GM18507 (cell line): ENCODE measurements at places on chromosomes 3 and 15.

DNA sequence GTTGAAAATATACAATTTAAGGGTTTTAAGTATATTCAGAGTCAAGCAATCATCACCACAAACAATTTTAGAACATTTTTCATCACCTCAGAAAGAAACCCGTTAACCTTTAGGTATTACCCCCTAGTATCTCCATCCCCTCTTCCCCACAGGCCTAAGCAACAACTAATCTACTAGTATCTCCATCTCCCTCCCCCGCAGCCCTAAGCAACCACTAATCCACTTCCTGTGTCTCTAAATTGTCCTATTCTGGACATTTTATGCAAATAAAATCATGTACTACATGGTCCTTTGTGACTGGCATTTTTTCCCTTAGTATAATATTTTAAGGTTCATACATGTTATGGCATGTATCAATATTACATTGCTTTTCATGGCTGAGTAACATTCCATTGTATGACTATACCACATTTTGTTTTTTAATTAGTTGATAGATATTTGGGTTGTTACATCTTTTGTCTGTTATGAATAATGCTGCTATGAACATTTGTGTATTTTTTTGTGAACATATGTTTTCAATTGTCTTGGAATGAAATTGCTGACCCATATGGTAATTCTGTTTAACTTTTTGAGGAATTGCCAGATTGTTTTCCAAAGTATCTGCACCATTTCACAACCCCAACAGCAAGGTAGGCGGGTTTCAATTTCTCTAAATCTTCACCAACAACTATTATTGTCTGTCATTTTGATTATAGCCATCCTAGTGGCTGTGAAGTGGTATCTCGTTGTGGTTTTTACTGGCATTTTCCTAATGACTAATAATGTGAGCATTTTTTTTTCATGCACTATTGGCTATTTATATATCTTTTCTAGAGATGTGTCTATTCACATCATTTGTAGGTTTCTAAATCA lies 215.6 kb upstream of the CD96 start:
- DNase-seq: no peak

DNA sequence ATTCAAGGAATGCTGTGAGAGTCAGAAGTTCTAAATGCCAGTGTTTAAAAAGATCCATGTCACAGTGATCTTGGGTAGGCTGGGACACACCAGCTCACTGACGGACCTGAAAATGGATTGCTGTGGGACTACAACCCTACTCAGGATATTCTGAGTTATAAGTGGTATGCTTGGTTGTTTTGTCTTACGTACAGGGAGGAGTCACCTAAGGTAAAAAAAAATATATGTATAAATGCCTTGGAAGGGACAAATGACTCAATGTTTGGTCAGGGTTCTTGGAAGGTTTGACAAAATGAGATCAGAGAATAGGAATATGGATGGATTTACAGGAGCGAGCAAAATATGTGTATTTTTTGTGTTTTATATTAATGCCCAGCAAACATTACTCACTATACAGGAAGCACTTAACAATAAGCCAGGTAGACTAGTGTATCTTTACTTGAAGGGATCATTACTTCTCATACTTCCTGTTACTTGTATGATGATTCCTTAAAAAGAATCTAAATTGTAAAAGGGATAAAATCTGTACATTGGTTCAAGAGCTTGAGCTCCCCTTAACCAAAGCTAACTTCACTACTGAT lies 767.3 kb downstream of the GBE1 start:
- DNase-seq: no peak

GRCh38 chr3:36895496-36896409 lies 49.1 kb downstream of the TRANK1 start:
- no peak for DNase-seq

DNA sequence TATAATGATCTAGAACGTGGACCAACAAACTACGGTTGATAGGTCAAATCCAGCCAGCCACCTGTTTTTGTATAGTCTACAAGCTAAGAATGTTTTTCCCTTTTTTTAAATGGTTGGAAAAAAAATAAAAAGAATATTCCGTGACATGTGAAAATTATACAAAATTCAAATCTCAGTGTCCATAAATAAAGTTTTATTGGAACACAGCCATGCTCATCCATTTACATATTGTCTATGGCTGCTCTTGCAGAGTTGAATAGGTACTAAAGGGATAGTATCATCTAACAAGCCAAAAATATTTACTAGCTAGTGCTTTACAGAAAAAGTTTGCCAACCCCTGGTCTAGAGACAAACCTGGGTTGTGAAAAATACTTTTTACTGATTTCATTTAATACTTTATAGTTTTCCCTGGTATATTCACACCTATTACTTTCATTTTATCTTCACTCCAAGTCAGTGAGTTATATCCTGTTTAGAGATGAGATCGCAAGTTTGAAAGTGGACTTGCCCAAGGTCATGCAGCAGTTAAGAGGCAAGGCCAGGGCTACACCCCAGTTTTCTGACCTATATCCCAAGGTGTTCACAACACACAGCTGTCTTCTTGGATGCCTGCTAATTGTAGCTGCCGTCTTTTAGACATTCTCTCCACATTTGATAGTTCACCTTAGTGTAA lies 58.4 kb downstream of the IGF2BP2 start:
- DNase-seq: no peak

- DNase-seq: no peak
Measured at GRCh38 chr15:57953874-57954273, 111.6 kb downstream of the ALDH1A2 start.

DNA sequence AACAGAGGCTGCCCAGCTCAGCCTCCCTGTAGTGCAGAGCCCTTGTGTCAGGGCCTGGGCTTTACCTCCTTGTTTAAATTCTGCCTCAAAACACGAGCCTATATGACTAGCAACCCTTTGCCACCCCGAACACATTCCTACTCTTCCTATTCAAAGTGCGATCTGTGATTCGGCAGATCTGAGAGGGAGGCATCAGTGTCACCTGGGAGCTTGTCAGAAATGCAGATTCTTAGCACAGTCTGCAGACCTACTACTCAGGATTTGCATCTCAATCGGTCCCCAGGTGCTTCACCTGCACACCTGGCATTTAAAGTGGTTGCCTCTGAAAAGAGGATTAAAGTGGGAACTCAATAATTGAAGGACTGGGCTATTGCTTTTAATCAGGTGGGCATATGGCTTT lies 273.2 kb upstream of the TOPAZ1 start:
- no peak for DNase-seq

DNA sequence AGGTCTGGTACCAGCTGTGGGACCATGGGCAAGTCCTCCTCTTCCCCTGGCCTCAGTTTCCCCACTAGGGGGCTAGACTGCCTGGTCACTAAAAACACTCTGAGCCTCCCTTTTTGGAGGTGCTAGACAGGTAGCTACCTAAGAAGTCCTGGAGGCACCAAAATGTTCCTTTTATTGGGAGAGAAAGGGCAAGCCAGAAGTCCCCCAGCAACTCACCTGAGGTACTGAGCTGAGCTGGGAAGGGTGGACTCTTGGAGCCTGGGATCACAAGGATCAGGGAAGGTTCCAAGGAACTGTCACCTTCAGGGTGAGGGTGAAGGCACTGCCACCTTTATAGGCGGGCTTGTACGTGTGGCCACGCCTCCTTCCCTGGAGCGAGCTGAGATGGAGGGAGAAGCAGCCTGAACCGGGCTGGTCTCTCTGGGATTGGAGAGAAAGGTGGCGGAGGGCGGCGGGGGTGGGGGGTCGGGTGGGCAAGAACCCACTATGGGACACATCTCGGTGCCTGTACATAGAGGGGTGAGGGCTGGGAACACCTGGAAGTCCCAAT lies at the start of gene CYP1A1:
TSS of gene CYP1A1 (minus strand) at position 304 of the 550 bp plus-strand sequence. CDS start 2,431 bp downstream, outside the sequence.
- no peak for DNase-seq

GRCh38 chr3:61724183-61724582 lies 162.8 kb downstream of the PTPRG start:
- peak; percentile 15 for DNase-seq

- DNase-seq: no peak
Measured at GRCh38 chr15:78641749-78642275, 802 bp upstream of the CHRNB4 start.

DNA sequence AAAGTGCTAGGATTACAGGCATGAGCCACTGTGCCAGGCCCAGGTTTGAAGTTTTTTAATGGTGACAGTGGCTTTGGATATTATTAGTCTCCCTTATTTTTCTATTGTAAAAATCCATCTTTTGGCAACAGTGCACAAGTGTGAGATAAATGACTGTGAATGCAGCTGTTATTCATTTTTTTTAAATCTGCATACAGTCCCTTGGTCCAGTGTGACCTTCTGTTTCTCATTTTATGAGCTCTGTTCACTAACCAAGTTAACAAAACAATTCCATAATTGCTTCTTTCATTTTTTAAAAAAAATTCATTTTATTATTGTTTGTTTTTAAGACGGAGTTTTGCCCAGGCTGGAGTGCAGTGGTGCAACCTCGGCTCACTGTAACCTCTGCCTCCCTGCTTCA lies 381.8 kb downstream of the NAALADL2 start:
- DNase-seq: no peak

- DNase-seq: no peak
Measured at GRCh38 chr3:9512456-9513045, 41.1 kb downstream of the LHFPL4 start.

DNA sequence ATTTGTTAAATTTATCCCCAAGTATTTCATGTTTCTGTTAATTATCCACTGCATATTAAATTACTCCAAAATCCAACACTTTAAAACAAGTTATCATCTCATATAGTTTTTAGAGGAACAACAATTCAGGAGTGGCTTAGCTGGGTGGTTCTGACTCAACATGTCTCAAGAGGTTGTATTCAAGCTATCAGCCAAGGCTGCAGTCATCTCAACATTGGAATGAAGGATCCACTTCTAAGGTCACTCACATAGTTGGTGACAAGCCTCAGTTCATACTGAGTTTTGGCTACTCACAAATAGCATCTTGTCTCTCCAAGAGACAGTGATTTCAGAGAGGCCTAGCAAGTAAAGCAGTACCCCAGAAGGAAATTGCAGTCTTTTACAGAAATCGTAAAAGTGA lies 134.7 kb downstream of the NR2E3 start:
- DNase-seq: no peak

- DNase-seq: no peak
Measured at GRCh38 chr3:76365275-76365674, 579.9 kb upstream of the ZNF717 start.

- no peak for DNase-seq
Measured at GRCh38 chr3:50610181-50610971, 1.2 kb downstream of the CISH start.

GRCh38 chr3:50495609-50496423 lies 7.6 kb downstream of the CACNA2D2 start:
- DNase-seq: no peak

- no peak for DNase-seq
Measured at GRCh38 chr3:62604751-62605351, 231.5 kb upstream of the FEZF2 start.

- no peak for DNase-seq
Measured at GRCh38 chr3:192445770-192446644, 281.3 kb downstream of the FGF12 start.

DNA sequence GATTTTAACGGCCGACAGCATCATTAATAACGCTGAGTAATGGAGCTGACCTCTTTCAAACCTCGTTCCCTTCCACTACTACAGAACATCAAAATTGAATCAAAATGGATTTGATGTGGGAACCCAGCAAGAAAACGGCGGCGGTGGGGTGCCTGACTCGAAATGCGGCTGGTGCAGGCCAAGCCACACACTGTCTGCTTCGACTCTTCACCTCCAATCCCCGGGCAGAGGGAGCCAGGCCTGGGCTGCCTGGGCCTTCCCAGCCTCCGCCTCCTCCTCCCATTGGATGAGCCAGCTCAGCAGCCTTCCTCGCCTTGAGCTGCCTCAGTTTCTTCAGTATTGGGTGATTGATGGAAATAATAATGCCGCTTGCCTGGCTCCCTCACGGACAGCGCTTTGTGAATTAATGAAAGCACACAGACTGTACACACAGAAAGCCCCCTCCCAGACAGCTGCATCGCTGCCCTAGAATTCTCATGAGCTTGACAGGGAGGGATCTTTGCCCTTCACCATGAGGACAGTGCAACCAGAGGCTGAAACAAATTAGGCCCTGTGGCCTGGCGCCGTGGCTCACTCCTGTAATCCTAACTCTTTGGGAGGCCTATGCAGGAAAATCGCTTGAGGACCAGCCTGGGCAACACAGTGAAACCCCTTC lies 11.4 kb upstream of the MEGF11 start:
- no peak for DNase-seq

DNA sequence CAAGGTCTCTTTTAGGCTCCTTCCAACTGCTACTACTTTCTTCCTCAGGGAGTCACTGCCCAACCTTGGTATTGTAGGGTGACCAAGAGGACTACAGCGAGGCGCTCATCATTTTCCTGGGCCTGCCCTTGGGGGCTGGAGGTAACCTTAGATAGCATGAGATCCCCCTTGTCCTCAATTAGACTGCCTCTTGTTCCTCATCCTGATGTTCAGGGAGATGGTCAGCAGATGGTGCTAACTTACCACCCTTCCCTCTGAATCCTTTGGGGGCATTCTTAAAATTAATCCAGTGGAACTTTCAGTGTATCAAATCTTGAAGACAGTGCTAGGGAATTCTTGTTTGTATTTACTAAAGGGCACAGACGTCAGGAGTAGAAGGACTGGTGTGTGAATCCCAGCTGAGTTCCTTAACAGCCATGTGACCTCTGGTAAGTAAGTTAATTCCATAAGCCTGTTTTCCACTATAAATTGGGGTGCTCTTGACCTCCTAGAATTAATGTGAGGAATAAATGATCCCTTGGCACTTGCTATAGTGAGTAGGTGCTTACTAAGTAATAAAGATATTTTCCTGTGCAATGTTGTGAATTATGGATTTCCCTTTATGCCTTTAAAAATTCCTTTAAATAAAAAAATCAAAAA lies 4.1 kb upstream of the CLPX start:
- no peak for DNase-seq

- no peak for DNase-seq
Measured at GRCh38 chr3:195012571-195012970, 258.4 kb downstream of the XXYLT1 start.

DNA sequence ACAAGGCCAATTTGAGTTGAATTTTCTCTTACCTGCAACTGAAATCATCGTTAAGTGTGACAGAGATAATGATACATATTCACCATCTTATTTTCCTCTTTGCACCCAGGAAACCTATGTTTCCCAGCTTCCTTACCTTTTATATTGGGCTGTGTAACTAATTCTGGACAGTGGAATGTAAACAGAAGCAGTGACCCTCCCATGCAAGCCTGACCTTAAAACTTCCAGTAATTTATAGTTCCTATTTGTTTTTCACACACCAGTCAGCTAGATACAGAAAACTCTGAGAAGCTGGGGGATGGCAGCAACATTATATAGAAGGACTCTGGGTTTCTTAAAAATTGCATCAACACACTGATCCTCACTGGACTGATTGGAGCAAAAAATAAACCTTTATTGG lies 4.5 kb upstream of the ZNF280D start:
- no peak for DNase-seq

GRCh38 chr15:65326117-65326526 lies 21.6 kb downstream of the RNU5B-1 start:
- DNase-seq: no peak

GRCh38 chr3:143358155-143358792 lies 238.7 kb downstream of the CHST2 start:
- DNase-seq: no peak

DNA sequence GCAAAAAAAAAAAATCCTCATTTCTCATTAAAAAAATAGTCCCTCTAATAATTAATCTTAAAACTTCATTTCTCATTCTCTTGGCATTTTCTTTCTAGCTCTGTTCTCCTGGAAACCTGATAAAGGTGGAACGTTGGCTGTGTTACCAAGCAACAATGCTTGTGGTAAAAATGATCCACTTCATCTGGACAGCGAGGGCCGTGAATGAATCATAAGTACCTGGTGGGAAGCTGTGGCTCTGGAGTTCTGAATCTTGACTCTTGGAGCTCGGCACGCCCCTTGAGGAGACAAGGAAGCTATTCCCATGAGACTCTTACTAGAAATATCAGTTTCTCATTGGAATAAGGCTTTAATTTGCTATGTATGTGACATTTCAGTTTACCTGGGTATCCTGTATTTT lies 32.5 kb downstream of the BCL2L10 start:
- no peak for DNase-seq
